ENCODE measurements at places on chromosomes 6 and 20.

GRCh38 chr6:136684466-136684865, 107.8 kb downstream of the MAP3K5 start:
- DNase-seq, result no peak

DNA sequence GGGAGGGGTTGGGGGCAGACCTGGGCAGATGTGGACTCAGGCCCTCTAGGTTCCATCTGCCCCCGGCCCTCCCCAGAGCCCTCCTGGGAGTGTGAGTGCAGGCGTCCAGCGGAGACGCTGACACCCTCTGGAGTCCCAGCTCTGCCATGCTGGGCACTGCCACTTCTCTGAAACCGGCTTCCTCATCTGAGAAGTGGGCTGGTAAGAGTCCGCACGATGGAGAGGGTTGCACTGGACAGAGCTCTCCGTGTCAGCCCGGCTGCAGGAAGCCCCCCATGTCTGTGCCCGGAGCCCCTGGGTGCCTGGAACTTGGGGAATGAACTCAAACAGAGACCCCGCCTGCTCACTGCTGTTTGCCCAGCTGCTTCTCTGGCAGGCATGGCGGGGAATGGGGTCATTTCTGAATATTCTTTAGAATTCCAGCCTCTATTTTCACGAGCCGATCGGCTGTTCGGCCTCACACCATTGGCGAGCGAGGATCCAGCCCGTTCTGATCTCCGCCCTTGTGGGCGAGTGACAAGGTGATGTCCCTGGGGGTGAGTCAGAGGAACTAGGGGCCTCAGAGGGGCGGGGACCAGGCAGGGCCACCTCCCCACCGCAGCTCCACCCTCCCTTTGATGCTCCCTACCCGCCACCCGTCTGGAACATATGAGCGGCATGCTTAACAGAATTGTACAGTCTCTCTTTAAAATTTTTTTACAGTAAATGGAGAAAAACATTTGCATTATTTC, 47.8 kb upstream of the GATA5 start:
- DNase-seq, result peak; percentile 40

- DNase-seq, result no peak
These were observed 2.9 kb upstream of the AKAP7 start for GRCh38 chr6:131132360-131132759.

DNA sequence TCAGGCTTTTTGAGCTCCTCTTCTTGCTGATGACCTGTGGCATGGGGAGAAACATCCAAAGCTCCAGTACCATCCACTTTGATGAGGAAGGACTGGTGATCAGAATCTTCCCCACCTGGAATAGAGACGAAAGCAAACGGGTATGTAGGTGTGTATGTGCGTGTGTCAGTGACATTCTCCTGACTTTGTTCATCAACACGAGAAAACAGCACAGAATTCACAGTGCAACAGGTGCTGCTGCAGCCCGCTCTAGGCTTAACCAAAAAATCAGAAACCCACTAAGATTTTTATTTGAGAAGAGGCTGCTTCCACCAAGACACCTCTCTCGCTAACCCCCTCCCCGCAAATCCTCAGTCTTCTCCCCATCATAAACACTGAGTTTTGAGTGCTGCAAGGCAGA, 8.1 kb downstream of the BNIP5 start:
- DNase-seq, result no peak

GRCh38 chr6:34958734-34959133, 69.7 kb downstream of the ANKS1A start:
- no peak for DNase-seq

DNA sequence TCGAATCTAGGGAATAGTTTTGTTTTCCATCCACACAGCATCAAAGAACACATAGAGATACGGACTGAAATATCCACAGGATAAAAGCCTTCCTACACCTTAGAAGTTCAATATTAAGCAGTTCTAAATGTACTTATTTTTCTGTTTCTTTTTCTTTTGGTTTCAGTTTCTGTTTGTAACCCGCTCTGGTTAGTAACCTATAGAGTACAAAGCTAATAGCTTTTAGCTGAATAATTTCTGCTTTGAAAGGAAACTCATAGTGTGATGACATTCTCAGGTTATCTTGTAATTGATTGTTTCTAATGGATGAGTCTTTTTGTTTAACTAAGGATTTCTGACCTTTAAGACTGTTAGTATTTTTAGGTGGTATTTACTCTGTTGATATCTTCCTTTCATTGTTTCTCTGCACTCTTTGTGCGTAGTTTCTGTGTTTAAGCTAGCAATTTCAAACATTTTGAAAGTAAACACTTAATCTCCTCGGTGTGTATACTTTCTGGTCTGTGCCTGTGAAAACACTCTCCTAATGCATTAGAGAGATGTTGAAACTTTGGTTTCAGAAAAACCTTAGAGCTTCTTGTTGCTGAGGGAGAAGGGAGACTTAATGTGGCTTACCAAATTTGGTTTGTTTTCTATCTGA, 385.5 kb downstream of the HDGFL1 start:
- DNase-seq, result no peak

DNA sequence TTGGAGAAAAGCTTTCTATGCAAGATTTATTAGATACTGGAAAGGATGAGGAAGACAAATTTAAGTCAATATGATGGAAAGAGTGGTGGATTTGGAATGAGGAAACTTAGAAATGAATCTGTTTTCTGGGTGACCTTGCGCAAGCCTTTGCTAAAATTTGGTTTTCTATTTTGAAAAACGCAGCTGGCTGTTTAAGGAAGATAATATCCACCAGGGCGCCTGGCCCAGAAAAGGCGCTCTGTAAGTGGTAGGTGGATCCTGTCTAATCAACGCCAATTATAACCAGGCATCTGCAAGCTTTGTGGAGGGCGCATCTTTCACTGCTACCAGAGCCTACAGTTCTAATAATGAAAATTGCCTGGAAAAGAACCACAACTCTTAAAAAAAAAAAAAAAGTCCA, 398 bp upstream of the SPATS1 start:
- DNase-seq, result no peak

DNA sequence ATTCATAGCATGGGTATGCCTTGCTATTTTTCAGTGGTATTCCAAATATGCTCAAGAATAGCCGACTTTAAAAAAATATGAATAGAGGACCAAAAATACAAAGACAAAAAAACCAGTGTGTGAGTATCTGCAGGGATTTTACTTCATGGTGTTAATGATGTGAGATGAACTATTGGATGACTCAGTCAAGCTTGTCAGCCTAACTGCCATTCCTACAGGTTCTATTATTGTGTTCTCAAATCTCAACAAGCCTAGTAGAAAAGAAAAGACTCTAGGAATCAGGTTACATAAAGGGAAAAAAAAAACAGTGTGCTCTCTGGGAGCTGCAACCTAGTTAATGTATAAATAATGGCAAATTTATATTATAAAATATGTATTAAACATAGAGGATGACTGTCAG, 588.4 kb upstream of the BTBD3 start:
- no peak for DNase-seq

- no peak for DNase-seq
These were observed 238.6 kb downstream of the TFAP2B start for GRCh38 chr6:51057296-51057695.

GRCh38 chr6:121158891-121159290, 175.4 kb downstream of the TBC1D32 start:
- DNase-seq, result no peak

GRCh38 chr6:85644279-85644762, 1.6 kb upstream of the SYNCRIP start:
- no peak for DNase-seq

DNA sequence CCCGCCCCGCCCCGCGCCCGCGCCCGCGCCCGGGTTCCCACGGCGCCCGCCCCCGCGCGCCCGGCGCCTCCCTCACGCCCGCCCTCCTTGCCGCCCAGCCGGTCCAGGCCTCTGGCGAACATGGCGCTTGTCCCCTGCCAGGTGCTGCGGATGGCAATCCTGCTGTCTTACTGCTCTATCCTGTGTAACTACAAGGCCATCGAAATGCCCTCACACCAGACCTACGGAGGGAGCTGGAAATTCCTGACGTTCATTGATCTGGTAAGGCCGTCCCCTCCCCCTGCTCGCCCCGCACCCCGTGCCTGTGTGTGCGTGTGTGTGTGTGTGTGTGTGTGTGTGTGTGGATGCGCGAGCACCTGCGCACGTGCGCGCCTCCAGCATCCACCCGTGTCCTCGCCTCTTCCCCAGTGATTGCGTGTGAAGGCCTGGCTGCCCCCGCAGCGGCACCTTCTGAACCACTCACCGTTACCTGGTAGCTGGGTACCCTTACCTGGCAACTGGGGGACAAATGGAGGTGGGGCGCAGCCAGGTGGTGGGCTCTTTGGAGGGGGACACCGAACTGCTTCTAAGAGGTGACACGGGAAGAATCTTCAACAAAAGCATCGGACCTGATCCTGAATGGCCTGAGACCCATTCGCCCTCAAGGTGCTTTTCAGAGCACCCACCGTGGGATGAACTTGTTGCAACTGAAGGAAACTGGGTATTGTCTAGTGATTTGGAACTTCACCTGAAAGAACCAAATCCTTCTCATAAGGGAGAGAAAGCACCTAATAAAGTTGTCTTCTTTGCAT, at the start of gene AIG1:
TSS of gene AIG1 (plus strand) at position 84 of the 791 bp plus-strand sequence. CDS start at position 121, 37 bp downstream.
- DNase-seq, result peak; percentile 13

GRCh38 chr20:62266340-62266739, 28.0 kb downstream of the OSBPL2 start:
- DNase-seq, result no peak

GRCh38 chr6:28816909-28817807, 106.6 kb downstream of the TRIM27 start:
- no peak for DNase-seq

DNA sequence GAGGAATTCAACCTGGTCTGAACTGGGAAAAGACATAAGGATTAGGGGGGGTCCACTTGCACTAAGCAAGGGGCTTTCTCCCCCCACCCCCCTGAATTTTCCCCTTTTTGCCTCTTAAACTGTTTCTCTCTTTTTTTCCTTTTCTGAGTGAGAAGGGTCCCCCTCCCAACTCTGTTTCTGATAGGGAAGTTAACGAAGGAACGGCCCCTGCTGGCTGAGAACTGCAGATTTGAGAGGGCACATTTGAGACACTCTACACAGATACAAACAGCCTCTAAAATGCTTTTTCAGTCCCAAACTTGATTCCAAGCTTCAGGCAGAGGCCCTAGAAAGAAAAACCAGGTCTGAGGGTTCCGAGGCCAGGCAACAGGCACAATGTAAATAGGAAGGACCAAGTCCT, 91.7 kb downstream of the JARID2 start:
- no peak for DNase-seq

- DNase-seq, result no peak
These were observed 2.5 kb upstream of the ULBP2 start for GRCh38 chr6:149939356-149939648.

GRCh38 chr6:131890091-131890490, 61.1 kb downstream of the CCN2 start:
- no peak for DNase-seq

GRCh38 chr6:157405986-157406385, 25.0 kb downstream of the ZDHHC14 start:
- DNase-seq, result no peak

GRCh38 chr20:54091120-54091480, 20.7 kb upstream of the BCAS1 start:
- no peak for DNase-seq

GRCh38 chr6:56291302-56291917, 44.0 kb upstream of the COL21A1 start:
- no peak for DNase-seq

DNA sequence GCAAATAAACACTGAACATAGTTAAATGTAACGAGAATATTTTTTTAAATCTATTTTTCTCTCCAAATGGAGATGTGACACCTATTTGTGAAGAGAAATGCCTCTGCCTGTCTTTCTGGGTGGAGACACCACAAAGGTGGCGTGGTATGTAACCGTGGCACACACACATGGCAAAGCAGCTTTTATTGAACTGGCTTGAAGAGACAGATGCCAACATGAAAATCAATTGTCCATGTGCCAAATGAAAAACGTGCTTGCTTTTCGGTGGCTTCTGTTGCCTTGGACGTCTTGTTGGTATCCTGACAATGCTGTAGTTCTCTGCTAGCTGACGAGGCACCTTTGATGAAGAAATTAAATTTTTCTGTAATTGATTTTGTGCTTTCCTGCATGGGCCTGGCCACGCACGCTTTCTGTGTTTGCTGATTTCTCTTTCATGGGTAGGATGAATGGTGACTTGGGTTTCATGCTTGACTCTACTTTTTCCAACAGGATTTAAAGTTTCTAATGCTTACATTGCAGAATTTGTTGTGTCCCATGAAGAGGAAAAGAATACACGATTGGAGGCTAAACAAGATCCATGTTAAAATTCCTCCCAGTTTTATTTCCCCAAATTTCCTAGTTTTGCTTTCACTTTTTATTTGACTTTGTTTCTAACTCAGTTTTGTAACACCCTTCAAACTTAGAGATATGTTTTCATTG, 202.6 kb downstream of the TMEM242 start:
- no peak for DNase-seq

DNA sequence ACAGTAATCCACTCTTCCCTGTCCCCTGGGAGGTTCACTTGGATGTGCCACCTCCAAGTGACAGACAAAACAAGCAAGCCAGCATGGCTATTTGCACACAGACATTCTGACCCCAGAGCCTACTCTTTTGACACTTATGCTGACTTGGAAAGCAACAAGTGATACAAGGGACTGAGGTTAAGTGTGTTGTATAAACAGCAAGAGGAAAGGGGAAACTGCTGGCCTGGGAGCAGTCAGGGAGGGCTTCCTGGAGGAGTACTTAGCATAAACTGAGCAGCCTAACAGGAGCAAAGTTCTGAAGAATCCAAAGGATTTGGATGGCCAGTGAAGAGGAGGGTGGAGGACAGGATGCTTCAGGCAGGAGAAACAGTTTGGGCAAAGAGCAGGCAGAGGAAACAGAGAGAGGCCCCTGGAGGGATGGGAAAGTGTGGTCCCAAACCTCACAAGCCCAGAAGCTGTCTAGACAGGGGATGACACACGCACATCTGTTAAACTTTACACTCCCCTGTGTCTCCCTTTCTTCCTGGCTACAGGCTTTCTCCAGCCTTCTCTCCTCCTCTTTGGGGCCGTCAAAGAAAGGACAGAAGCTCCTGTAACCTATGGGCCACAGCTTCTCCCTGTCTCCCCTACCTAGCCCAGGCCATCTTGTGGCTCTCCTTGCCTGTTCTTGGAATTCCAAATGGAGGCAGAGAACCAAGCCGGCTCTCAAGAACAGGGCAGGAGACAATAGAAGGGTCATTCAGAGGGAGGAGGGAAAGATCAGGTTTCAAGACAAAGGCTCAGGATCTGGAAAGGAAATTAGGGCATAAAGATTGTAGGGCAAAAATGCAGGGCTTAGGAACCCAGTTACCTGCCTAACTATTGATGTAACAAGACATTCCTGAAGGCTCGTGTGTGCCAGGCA, 19.3 kb downstream of the SULF2 start:
- no peak for DNase-seq

GRCh38 chr6:140204154-140204553, 829.7 kb upstream of the CITED2 start:
- no peak for DNase-seq

Measured in activated CD8-positive, alpha-beta memory T cell treated with anti-CD3 and anti-CD28 coated beads for 1 hour (primary cell).